ENCODE measurements at places on chromosomes 1 and 21.

- DNase-seq, result no peak
These were observed 217.6 kb downstream of the GREM2 start for GRCh38 chr1:240394353-240394752.

DNA sequence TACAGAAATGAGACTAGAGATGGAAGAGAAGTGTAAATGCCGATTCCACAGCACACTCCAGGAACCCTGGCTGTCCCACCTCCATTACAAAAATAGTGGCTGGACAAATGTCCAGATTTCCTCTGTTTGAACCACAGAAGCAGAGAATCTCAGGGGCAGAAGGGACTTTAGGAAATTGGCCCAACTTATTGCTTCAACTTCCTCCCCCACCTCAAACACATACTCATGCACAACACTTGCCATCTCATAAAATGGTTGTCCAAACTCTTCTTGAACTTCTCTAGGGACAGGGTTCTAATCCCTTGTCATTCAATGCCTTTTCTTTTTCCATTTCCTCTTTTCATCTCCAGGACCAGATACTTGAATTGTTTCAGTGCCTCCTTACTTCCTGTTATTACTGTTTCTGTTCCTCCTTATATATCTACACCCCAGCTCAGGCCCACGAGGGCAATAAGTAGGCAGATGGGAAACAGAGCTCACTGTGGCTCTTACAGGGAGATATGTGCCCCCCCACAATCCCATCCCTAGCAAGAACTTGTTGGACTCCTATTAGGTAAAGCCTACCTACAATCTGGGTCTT lies 8.5 kb upstream of the B4GALT3 start:
- DNase-seq, result no peak

GRCh38 chr1:226639631-226640061 lies 91.1 kb downstream of the STUM start:
- DNase-seq, result no peak

GRCh38 chr1:112114540-112114939 lies 125.1 kb upstream of the KCND3 start:
- no peak for DNase-seq
